ENCODE measurements at places on chromosomes 5 and 9.

DNA sequence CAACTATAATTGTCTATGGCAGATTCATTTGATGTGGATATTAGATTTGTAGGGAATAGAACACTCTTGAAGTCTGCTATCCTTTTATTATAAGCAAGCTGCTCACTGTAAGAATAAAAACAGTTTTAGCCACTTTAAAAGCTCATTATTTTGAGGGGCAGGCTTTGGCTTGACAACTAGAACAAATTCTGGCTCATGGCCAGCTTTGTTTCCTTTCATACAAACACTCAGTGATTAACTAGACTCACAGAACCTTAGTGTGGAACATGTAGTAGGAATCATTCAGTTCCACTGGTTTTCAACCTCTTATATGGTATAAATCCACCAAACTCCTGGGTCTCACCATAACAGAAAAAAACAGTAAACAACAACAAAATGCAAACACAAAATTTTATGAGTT is 27.4 kb upstream of the CEP120 start:
- DNase-seq: peak; percentile 36

DNA sequence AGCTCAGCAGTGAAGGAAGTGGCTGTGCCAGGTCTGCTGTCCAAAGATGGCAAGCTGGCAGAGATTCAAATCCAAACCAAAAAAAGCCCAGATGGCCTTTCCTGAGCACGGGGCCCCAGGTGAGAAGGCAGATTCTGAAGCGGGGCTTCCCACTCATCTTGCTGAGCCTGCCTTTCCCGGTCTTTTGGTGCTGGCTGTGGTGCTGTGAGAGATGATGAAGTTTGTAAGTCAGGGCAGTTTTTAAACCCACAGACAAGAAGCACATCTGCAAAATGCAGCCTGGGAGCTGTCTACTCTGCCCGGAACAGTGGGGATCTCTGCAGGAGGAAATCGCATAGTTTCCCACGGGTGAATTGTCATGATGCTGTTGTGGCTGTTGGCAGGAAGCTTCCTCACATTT is 85.0 kb upstream of the IRX4 start:
- no peak for DNase-seq

DNA sequence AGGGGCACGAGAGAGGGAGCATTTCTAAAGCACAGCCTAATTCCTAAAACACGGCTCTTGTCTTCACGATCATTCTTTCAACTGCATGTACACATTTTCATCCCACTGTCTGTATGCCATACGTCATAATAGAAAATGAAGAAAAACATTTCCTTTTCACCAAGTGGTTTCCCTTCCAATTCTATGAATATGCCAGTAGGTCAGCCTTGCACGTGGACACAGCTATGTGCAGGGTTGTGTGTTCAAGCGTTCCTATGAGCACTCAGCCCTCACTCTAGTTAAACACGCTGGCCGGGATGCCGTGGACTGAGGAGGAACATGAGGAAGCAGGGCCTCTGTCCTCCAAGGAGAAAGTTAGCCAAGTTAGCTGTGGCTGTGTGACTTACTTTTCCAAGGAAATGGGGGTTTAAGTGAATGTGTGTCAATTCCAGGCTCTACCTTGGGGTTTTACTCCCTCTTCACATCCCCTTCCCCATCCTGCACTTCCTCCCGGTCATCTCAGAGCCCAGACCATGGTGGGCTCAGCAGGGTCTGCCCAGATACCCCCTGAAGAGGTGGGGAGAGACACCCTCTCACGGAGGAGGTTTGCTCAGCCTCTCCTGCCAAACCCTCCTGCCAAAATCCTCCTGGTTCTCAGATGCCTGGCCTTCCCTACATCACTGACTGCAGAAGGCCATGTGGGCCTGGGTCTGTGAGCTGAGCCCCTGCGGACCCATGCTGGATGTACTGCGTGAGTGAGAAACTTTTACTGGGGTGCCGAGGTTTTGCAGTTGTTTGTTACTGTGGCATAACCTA is 230.6 kb downstream of the FSTL4 start:
- DNase-seq: no peak

DNA sequence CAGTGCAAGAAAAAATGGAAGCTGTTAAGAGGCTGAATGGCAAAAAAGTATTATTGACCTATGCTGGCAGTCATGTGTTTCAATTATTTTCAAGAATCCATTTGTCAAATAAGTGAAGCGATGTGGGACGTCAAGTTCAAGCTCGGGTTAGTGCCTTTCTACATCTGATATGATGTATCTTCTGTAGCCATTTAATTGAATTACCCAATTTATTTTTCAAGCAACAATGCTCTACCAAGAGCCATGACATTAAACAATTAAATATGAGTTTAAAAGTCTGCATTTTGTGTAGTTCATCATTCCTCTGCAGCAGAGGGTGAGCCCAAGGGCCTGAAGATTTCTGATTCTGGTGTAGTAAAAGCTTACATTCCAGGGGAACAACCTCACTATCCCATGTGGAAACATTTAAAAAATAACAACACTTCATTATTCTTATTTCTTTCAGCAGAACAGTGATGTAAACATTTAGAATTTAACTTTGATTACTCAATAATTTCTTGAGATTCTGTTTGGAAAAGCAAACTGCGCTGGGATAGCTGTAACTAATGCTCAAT is 619.7 kb upstream of the ARRDC3 start:
- no peak for DNase-seq

DNA sequence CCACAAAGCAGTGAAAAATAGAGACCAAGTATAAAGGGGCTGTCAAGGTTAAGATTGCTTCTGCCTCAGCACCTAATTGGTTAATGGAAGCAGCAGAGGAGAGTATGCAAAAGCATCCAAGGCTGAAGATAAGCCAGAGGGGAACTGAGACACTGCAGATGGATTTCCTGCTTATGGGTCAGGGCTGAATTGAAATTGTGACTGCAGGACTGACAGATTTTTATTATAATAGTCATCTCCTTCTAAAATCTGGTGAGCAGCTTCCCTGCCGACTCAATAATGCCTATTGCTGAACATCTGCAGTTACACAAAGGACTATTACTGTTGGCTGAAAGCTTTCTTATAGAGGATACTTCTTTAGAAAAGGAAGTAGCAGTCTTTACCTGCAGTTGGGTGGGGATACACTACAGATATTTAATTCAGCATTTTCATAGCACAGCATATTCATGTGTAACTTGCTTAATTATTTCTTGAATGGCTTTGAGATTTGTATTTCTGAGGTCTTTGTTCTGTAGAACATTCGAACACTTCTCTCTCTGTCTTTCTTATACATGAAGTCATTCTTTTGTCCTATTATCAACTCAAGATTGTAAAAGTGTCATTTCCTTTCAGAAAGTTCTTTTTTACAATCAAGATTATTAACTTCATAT is 363.0 kb upstream of the RIOK2 start:
- no peak for DNase-seq

DNA sequence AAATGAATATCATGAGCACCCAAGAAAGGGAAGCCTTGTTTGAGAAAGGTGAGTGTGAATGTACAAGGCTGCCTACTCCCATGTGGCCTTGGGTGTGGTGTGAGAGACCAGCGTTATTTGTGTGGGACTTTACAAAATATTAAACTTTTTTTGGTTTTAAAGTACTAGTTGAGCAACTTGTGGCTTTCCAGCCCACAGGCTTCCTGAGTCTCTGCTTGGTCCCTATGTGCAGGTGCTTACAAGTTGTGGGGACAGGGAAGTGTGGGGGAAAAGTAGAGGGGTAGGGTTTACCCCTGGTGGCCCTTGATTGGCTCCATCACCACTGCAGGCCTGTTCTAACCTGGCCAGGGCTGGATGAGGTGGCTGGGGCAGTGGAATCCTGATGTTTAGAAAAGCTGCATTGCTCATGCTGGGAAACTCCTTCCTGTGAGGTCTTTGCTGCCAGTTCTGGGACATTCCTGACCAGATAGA is 19.7 kb downstream of the PTTG1 start:
- DNase-seq: no peak

- DNase-seq: no peak
Observed at GRCh38 chr5:92552206-92553160, 1028.5 kb downstream of the NR2F1-AS1 start.

- peak; percentile 37 for DNase-seq
Observed at GRCh38 chr9:5493679-5494511, 16.4 kb upstream of the PDCD1LG2 start.

DNA sequence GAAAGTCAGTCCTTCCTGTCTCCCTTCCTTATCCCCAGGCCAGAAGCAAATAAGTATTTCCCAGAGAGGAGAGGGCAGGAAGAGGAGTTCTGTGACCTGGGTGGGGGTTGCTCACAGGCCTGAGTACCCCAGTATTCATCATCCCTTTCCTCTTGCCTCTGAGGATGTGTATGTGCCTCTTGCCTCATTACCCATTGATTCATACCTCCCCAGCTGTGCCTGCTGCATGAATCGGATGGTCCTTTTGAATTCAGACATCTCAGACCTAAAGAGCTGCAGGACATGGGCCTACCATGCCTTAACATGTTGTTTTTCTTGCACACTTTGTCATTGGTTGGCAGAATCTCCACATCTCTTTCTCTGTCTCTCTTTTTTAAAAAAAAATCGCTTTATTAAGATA is 112.8 kb upstream of the SHB start:
- DNase-seq: no peak

GRCh38 chr5:122757285-122757684 is 17.6 kb upstream of the SNX2 start:
- no peak for DNase-seq

GRCh38 chr5:79773612-79774011 is 84.0 kb downstream of the CMYA5 start:
- no peak for DNase-seq

DNA sequence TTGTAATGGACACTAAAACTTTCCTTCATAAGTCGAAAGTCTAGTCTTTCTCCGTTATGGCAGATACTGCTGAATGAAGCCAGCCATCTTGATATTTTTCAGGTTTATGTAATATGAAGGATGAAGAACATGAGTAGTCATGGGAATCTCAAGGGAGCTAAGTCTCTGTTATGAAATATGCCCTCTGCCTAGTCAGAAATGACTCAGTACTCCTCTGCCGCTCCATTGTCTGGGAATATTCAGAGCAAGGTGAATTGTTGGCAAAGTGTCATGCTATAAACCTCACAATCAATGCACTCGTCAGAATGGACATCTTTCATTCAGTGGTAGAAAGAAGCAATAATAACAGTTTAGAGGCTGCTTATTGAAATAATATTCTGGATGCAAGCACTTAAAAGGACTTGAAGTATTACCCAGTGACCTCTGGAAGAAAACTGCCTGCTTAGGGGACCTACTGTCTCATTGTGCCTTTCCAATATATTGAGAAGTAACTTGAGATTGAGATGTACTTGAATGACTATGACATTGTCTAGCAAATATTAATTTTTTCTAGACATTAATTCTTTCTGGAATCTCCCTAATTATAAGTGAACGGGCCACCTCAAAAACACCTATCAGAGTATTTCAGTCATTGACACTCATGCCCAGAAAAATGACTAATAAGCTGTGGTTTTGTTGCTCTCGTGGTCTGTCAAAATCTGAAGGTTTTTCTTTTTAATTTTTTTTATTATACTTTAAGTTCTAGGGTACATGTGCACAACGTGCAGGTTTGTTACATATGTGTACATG is 1011.5 kb upstream of the ACO1 start:
- DNase-seq: no peak

DNA sequence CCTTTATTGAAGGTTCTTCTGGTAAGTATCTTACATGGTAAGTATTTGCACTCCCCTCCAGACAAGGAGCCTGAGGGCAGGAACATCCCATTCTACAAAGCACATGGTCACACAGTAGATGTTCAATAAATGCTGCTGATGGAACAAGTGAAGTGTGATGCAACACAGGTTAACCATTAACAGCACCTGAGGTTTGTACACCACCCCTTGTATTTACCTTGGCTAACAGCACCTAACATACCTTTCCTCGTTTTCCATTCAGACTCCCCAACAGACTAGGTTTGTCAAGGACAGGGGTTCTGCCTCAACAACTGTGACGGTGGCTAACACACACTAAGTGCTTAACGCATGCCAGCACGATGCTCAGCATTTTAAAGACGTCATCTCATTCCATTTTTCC is 213.6 kb downstream of the MAPKAP1 start:
- no peak for DNase-seq

DNA sequence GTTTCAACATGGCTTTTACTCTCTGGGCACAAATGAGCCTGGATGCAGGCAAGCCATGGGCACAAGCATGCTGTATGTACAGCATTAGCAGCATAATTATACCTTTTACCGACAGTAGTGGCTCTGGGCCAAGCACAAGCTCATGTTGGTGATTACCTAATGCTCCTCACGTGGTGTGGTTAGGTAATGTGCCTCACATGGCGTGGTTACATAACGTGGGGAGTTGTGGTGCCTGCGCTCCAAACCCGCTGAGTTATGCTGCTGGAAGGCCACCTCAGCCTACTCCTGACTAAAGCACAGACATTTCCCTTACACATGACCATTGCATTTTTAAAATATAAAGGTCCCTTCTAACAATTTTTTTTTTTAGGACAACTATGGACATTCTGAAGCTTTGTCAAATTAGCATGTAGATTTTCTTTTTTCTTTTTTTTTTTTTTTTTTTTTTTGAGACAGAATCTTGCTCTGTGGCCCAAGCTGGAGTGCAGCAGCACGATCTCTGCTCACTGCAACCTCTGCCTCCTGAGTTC is 794.0 kb downstream of the EFNA5 start:
- no peak for DNase-seq

- DNase-seq: no peak
Observed at GRCh38 chr5:4646715-4647375, 493.3 kb upstream of the ADAMTS16 start.

DNA sequence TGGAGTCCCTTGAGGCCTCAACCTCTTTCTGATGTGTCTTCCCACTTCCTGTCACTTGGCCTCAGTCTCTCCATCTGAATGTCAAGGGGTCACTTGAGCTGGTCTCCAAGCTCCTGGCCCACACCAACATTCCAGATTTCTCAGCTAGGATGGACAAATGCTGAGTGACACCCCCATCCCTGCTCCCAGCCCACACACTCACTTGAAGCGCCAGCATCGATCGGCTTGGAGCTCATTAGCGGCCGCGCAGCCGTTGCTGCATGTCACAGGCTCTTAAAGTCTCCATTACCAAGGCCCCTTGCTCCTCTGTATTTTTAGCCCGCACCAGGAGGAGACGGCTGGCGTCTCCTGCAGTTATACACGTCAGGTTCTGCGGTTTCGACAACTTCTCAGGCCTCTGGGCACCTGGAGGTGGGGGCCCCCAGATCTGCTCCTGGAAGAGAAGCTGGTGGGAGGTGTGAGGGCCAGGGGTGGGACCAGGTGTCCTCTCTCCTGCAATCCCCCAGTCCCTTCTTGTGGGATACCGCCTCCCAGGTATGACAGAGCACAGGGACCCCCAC is 33.4 kb upstream of the ARAP3 start:
- DNase-seq: no peak

- no peak for DNase-seq
Observed at GRCh38 chr5:121982893-121983285, 21.1 kb downstream of the SRFBP1 start.

GRCh38 chr5:142853682-142854081 is 83.5 kb downstream of the ARHGAP26 start:
- no peak for DNase-seq

DNA sequence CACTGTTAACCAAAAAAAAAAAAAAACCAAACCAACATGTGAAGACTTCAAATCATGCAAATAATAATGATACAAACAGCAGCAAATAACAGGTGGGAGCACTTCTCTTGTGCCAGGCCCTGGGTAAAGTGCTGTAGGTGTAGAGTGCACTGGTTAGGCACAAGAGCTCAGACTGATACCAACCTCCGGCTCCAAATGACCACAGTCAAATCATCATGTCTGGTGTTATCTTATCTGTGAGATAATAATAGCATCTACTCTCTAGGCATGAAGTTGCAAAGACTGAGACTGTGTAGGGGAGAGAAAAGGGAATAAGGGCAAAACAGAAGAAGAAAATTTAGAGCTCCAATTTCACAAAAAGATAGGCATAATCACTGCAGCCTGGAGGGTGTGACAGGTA is 159.5 kb downstream of the ARL15 start:
- DNase-seq: no peak

- DNase-seq: no peak
Observed at GRCh38 chr5:32645246-32645645, 59.9 kb downstream of the SUB1 start.
